Activated naive CD4-positive, alpha-beta T cell treated with anti-CD3 and anti-CD28 coated beads, Interleukin-2, amount 50 U/mL, for 72 hours (primary cell): ENCODE measurements at places on chromosomes 3 and 15. TPM values are rescaled to one million over a fixed set of nuclear protein-coding genes. Genes with fewer than 3 reads are reported as not detected.

SH3GL3 gene
- total RNA-seq: not detected

SOX14 gene
- total RNA-seq: not detected

CTDSPL gene
- 7.0 TPM for total RNA-seq

HDC gene
- 4.0 TPM for total RNA-seq

FBXO40 gene
- not detected for total RNA-seq
